ENCODE measurements at places on chromosomes 7 and 10.

DNA sequence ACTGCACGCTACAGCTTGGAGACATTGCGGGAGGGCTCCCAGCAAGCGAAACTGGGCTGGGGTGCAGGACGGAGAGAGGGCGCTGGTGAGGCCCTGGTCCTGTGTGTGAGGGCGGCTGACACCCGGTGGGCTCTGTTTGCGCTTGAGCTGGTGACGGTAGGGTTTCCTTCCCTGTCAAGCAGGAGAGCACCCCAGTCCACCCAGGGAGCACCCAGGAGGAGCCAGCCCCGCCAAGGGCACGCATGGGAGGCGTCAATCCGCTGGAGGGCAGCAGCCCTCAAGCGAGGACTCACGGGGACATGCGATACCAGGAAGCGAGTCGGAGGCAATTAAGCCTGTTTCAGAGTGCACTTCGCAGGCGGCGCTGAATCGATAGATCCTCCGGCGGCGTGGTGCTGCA lies 109.4 kb downstream of the MAD1L1 start:
- DNase-seq, result no peak

- DNase-seq, result no peak
Observed at GRCh38 chr7:90645784-90646183, 49.7 kb downstream of the CDK14 start.

GRCh38 chr10:88531392-88532052 lies 51.6 kb downstream of the RNLS start:
- DNase-seq, result no peak

- DNase-seq, result no peak
Observed at GRCh38 chr10:126783806-126784557, 113.5 kb upstream of the C10orf90 start.

DNA sequence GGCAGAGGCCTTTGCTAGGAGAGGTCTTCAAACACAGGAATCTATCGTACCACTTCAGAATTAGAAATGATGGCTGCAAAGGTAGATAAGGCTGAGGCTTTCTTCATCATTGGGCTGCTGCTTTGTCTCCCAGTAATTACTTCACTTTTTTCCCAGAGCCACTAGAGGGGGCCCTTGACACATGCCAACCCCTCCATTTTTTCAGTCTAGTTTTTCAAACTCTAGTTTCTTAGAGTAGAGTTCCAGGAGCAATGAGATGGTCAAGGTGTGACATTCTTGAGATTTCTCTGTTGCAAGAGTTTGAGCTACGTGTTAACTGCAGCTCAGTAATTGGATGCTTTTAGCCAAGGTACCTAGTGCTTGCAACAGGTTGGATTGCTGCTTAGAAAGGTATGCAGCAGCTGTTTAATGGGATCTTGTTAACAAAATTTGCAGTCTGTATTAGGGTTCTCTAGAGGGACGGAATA lies 33.8 kb upstream of the RBM20 start:
- DNase-seq, result peak; percentile 45

DNA sequence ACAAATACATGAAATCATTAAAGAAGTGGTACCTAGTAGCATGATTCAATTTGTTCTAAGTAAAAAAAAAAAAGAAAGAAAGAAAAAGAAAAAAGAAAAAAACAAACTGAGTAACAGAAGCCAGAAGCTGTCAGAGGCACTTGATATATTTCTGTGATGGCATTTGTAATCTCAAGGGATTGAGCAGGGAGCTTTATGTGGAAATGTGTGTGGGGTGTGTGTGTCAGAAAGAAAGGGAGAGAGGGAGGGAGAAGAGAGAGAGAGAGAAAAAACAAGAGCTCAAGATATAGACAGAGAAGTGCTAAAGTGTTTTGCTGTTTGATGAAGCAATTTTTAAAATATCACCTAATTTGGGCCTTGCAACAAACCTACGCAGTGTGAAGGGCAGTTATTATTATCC lies 357.6 kb upstream of the PCDH15 start:
- DNase-seq, result no peak

DNA sequence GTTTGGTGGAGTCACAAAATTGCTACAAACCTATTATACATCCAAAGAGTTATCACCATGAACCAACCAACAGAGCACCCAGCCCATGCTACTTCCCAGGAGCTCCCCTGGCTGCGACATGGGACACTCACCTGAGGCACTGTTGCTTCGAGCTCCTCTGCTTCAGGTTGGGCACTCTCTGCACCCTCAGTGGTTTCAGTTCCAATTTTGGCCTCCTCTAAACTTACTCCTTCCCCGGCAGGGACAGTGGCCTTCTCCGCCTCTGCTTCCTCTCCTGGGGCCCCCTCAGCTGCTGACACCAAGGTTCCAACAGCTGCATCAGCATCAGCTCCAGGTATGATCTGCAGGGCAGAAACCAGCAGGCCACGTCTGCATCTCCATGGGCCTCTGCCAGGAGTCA lies 120.4 kb upstream of the TARP start:
- DNase-seq, result no peak

GRCh38 chr10:30398788-30399187 lies 35.2 kb upstream of the MAP3K8 start:
- no peak for DNase-seq

- DNase-seq, result no peak
Observed at GRCh38 chr7:42091461-42092291, 145.3 kb downstream of the GLI3 start.

GRCh38 chr10:35331894-35332640 lies 4.2 kb upstream of the CCNY start:
- no peak for DNase-seq

GRCh38 chr10:33112831-33113455 lies 154.9 kb upstream of the ITGB1 start:
- DNase-seq, result no peak

GRCh38 chr10:51532044-51532443 lies 167.4 kb downstream of the CSTF2T start:
- no peak for DNase-seq
